ENCODE measurements at places on chromosomes 11 and 22.
A peak's percentile ranks its signal among the peaks of the same experiment; 100 is the strongest.

GRCh38 chr11:25650319-25650718, 681.6 kb upstream of the ANO3 start:
- DNase-seq = no peak

DNA sequence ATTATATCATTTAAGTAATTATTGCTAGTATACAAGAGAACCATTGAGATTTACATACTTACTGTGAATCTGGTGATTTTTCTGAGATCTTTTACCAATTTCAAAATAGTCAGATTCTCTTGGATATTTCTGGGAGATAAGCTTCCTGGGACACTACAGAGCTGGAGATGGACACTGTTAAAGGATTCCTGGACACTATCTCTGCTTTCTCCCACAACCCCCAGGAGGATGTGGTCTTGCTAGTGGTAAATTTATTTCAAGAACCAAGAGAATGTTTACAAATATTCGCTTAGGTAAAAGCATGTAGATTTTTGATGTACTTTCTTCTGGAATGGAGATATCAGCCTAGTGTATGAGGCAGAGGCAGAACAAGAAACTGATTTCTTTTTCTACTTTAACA, 12.9 kb downstream of the CCDC82 start:
- DNase-seq = no peak

GRCh38 chr22:47328550-47329243, 566.2 kb downstream of the TBC1D22A start:
- DNase-seq = peak; percentile 10

DNA sequence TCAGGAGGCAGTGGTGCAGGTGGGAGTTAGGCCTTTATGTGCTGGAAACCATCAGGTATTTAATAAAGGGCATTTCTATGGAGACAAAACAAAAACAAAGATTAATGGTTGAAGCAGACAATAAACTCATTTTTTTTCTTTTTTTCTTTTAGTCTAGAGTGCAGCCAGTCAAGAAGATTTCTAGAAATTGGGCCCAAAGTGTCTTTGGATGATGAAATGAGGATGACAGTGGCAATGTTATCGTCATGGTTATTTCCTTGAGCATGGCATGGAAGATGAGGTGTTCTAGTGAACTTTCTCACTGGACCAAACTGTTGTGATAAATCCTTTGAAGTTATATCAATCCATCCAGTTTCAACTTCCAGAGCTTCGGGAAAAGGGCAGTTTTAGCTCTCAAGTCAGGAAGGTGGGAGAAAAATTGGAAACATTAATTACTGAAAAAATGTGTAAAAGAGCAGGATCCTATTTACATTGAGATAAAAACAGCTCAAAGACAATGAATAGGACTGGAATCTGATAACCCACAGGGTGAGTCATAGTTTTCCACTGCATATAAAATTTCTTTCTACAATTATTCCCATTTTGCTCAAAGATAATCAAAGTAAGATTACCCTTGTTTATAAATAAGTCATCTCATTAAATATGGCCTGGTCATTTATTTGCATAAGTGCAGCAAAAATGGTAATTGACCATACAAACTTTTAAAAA, 33.0 kb downstream of the PRR5L start:
- DNase-seq = no peak

GRCh38 chr11:77287615-77288273, 13.7 kb downstream of the GDPD4 start:
- peak; percentile 56 for DNase-seq

DNA sequence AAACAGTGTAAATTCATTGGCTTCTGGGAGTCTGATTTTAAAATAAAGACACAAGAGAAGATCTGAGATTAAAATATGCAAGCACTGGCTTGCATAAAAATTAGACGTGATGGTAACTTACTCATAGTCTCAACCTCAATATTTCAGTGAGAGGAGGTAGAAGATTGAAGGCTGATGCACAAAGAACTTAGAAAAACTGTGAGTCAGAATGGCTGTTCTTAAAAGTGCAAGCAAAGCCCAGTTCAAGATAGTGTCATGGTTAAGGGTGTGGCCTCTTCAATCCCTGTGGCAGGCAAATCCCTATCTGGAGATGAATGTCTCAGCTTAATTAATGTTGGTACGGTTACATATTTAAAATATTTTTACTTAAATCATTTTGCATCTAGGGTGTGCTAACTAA, 33.6 kb upstream of the FIBIN start:
- no peak for DNase-seq

DNA sequence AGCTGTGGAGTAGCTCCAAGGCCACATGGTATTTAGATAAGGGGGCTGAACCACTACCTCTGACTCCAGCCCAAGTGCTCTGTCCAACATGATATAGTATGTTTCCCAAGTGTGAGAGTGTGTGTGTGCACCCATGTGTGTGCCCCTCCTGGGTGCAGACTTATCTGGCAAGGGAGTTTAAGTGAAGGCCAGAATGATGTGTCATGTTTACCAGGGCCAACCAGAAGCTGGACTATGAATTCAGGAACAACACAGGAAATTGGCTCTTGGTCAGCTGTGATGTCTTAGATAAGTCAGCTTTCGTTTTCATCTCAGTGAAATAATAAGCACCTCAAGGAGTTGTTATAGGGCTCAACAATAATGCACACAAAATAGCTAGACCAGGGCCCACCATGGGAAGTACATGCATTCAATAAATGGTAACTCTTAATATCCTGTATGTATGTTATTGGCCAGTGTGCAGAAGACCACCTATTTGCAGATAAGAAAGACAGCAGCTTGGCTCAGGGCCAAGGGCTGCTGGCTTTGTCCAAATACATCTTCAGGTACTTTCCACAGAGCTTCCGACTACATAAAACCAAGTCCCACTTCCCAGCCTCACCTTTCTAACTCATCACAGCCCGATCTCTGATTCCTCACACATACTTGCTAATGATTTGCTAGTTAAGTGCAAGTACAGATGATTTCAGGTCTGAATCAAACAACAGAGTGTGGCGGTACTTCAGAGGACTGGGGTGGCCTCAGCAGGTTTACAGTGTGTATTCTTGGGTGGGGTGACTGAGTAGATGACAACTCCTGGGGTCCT, 120.9 kb downstream of the ME3 start:
- peak; percentile 81 for DNase-seq

DNA sequence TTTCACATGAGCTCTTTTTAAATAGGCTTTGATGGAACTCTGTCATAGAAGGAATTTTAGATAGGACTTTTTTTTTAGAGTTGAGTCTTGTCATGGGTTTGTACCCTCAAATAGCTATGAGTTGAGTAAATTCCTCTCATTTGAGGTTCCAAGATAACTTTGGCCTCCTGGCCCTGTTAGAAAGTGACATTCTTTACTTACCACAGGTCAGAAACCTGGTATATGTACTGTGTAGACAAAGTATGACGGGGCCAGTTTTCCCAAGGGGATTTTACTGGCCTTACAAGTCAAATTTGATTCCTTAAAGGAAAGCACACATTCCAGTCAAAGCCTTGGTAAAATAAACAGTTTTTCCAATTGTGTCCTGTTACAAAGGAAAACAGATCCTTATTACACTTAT, 729.3 kb upstream of the LUZP2 start:
- no peak for DNase-seq

DNA sequence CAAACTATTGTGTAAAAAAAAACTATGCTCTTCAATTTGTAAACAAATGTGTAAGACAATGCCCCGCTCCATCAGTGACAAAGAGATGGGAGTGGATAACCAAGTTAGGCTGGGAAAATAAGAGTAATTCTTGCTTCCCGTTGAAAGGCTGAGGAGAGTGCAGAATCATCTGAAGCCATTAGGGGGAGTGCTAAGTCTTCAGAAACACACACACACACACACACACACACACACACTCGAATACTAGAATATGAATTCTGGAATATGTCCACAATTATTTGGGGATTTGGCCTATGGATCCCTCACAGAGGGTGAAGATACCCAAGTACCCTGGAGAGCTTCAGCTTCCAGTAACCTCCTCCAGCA, 27.8 kb upstream of the ROBO3 start:
- peak; percentile 46 for DNase-seq

GRCh38 chr22:47354668-47355387, 592.4 kb downstream of the TBC1D22A start:
- no peak for DNase-seq

DNA sequence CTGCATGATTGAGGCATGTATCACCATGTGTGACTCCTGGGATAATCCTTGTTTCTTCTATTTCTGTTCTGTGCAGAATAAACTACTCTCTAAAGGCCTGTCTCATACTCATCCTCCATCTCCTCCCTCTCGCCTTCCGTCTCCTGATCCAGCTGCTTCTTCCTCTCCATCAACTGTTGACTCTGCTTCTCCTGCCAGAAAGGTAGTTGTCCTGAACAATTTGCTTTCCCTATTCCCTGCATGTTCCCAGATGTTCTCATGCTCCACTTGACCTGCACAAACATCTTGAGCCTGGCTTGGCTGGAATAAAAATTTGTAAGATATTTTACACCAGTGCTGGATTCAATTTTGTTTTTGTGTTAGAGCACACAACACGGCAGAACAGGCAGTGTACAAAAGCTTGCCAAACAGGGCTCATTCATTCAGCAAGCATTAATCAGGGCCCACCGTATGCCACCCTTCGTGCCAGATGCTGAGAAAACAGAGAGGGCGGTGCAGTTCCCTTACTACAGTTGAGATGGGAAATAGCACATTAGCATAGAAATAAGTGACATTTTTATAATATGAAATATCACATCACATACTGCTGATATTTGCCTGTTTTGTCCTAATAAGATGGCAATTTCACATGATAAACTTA, 133.3 kb upstream of the PARVA start:
- no peak for DNase-seq

- no peak for DNase-seq
Measured at GRCh38 chr11:8032122-8032521, 45.0 kb downstream of the EIF3F start.

DNA sequence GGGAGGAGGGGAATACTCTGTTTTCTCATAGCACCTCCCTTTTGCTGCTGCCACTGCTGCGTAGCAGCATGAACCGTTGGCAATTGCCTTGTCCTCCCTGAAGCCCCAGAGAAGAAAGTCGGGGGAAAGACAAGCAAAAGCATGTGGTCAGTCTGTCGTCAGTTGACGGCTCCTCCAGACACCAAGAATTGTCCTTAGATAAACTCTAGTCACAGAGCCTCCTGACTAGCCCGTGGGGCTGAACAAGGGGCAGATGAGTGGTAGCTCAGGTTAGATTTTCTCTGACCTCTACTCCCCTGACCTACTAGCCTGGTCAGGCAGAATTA, 126.4 kb upstream of the HSD17B12 start:
- DNase-seq = no peak

DNA sequence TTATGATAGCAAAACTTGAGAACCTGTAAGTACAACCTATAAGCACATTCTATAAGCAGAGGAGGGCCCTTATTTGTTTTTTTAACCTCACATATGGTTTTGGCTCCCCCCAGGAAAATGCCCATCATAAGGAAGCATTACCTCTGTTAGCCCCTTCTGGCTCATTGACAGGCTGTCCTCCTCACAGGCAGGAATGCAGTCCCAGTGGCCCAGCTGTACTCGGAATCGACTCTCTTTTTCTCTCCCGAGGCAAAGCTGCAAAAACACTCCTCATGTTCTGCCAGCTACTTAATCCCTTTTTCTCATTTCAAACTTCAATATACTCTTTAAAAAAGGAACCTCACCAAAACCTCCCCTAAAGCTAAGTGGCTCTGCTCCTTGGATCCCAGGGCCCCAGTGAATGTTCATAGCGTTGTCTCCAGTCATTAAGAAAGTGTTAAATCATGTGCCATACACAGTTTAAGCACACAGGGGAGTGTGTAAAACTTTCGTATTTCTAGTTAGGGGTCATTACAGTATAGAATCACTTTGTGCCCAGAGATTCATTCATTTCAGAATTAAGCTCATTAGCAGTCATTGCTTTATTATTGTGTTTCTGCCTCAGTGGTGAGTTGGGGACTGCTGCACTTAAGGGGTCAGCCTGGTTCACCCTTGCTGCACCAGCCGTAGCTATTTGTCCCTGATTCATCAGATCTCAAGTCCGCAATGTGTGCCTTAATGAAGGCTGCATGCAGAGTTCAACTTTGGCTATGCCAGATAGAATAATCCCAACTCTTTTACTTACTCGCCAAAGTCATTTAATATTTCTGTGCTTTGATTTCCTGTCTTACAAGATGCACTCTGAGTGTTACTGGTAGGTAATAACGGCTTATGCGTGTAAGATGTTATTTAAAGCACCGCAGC, 57.6 kb downstream of the JRKL start:
- DNase-seq = no peak

All from HTR-8/SVneo (cell line).